ENCODE measurements at places on chromosomes 2 and 18.

- no peak for DNase-seq
These were observed 11.6 kb downstream of the NOSTRIN start for GRCh38 chr2:168814046-168814445.

DNA sequence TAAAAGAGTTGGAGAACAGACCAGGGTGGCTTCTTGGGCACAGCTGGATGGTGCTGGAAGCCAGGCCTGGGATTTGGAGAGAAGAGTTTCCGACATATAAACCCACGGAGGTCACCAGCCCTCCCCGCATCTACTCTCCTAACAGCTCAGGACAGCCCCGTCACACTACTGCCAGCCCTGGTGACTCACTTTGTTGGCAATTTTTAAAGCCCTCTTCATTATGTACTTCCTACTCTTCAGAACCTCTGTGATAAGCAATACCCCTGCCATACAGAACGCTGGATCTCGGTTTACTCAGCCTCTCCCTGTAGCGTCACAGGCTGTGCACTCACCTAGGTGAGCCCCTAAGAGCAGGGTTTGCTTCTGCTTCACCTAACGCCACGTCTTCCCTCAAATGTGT, 48.1 kb downstream of the ID2 start:
- no peak for DNase-seq

- DNase-seq = no peak
These were observed 50.4 kb downstream of the CLIP4 start for GRCh38 chr2:29165362-29166241.

DNA sequence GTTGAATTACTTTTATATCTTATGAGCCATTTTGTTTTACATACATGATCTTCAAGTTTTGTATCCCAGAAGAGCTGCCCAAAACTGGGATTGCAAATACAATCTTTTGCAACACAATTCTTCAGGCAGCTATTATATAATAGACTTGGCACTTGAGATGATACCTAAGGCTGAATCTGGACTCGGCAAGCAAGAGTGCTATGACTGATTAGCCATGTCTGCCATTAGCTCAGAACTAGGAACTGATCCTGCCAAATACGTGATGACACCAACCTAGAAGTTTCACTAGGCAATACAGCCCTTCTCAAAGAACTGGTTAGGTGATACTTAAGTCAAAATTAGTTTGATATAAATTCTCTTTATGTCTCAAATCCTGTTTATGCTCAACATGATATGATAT, 619.6 kb downstream of the CPS1 start:
- DNase-seq = no peak

- no peak for DNase-seq
These were observed 9.7 kb downstream of the ECEL1 start for GRCh38 chr2:232477751-232478510.

- DNase-seq = no peak
These were observed 122.0 kb upstream of the APCDD1 start for GRCh38 chr18:10332452-10332851.

DNA sequence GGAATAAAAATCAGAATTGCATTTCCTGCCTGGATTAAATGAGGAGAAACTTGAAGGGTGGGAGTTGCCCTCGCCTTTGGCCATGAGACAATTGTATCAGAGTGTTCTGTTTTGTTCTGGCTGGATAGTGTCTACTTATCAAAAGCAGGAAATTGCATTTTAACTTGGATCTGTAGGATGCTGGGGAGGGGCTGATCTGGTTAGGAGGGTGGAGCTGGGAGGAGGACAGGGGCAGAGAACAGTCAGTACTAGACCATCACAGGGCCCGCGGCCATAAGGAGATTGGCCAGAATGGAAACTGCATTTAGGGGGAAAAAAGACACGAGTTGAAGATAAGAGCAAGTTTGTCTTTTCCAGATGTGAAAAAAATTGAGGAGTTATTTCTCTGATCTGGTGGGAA, 199.1 kb upstream of the POU3F3 start:
- DNase-seq = no peak

- no peak for DNase-seq
These were observed 295.0 kb upstream of the ZNF521 start for GRCh38 chr18:25646971-25647370.

GRCh38 chr2:127681288-127681804, 6.0 kb upstream of the LIMS2 start:
- DNase-seq = no peak

DNA sequence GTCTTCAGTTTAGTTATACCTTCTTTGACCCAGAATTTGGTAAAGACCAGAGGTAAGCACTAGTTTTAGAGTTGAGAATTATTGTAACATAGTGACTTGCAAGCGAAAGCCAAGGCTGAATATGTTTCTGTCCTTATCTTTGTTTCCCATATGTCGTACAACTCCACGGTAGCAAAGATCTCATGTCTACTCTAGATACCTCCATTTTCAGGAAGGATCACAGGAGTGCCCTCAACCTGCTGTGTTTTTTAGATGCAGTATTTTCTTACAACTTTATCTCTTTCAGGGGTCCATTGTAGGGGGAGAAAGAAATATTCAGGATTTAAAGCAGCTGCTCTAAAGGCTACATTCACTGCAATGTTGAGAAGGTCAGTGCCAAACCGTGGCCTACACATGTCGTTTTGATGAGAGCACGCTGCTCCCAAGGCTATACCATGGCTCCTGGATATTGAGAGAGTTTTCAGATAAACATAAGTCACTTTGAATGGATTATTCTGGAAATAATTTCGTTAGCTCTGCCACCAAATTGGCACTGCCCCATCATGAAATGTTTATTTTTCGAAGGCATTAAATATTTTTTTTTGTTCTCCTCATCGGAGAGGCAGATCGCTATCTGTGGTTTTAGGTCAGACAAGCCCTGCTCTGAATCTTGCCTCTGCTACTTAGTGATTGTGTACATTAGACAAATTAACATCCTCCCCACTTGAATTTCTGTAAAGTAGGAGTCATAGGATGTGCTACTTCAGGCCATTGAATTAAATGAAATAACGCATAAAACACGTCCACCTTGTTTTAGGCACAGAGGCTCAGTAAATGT, 2.1 kb downstream of the RHBDD1 start:
- DNase-seq = no peak

DNA sequence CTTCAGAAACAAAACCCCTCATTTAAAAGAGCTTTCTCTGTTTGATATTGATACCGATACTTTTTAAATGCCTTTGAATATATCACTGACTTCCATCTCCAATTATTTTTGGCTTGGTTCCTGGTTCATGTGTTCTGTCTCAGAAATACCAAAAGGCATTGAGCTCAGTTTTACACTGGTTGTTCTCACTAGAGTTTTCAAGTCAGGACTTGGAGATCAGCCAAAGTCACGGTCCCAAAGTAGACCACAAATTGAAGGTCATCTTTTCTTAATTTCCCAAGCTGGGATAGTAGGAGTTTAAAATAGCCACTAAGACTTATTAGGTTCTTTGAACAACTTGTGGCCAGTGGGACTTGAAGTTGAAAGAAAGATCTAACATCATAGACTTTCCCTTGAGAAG, 24.2 kb downstream of the DHRS9 start:
- no peak for DNase-seq

DNA sequence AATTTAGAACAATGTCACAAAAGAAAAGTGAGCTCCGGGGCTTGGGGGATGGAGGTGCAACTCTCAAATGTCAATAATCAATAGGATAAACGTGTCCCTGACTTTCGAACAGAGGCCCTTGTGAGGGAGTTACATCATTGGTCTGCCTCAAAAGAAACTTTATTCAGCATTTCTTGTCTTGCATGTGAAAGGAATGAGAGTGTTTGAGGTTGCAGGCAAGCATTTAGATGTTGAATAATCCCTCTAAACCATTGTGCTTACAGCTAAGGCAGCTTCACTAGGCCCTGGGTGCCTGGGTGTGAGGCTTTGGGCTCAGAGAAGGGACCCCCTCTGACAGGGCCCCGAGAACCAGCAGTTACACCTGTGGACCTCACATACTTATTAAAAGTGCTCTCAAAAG, 28.6 kb upstream of the FHL2 start:
- DNase-seq = no peak

DNA sequence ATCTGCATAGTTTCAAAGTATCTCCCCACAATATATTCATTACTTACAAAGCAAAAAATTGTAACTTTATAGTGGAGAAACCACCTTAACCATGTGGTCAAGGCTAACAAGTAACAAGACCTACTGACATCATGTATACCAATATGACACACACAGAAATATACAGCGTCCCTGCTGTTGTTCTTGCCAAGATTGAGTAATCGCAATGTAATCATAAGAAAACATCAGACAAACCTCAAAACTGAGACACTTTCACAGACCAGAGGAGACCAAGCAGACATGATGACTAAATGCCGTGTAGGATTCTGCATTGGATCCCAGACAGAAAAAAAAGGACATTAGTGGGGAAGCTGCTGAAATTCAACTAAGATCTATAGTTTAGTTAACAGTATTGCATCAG, 123.0 kb downstream of the ACAA2 start:
- no peak for DNase-seq

DNA sequence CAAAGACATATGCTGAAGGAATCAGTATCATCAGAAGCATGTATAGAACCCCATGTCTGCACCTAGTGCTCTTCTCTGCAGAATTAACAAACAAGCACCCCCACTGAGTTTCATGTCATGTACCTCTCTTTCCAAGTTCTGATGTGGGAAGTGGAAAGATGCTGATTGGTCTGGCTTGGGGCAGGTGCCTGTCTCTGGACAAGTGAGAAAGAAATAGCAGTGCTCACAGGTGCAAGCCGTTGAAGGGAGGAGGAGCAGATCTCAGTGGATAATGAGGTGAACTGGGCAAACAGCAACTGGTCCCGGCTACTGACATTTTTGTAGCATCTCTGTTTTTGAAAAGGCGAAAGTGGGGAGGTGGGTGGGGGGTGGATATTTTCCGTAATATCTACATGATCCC, 17.5 kb upstream of the ACVR1 start:
- DNase-seq = no peak

- no peak for DNase-seq
These were observed 755 bp downstream of the SPAST start for GRCh38 chr2:32064021-32064601.

- no peak for DNase-seq
These were observed 188.7 kb upstream of the KLHL14 start for GRCh38 chr18:32961538-32961937.

GRCh38 chr2:232333361-232334135, 45.0 kb upstream of the ALPP start:
- no peak for DNase-seq

DNA sequence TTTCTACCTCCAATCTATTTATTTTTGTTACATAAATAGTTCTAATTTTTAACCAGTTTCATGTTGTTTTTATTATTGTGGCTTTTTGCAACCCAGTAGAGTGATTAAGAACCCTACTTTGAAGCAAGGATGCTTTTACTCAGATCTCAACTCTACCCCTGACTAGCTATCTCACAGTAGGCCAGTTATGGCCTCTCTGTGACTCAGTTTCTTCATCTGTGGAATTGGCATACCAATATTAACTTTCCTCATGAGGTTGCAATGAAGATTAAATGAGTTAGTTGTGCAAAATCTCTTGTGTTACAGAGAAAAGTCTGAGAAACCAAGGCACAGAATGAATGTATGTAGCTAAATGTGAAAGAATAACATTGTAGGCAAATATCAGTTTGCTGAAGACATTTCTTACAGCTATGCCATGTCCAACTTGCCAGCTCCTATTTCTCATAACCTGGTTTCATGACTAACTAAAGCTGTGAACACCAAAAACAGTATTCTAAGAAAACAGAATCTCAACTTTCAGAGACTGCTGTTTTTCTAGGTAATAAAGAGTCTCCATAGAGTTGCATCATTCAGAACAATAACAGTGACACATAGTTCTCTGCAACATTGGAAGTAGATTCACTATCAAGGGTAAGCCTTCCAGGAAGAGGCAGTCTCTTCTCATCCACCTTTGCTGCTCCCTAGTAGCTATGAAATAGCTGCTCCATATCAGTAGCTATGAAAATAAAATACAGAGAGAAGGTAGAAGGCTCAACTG, 33.2 kb upstream of the CYTIP start:
- DNase-seq = no peak

DNA sequence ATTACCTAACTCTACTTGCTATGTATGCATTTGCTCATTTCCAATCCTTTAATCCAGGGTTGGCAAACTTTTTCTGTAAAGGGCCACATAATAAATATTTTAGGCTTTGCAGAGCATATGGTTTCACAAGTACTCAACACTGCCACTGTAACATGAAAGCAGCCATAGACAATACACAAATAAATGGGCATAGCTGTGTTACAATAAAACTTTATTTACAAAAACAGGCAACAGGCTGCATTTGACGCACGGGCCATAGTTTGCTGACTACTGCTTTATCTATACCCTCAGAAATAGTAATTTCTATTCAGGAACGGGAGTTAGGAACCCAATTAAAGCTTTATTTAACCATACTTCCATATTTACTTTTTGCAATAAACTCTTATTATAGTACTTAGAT, 138.7 kb downstream of the DHRS9 start:
- DNase-seq = no peak

DNA sequence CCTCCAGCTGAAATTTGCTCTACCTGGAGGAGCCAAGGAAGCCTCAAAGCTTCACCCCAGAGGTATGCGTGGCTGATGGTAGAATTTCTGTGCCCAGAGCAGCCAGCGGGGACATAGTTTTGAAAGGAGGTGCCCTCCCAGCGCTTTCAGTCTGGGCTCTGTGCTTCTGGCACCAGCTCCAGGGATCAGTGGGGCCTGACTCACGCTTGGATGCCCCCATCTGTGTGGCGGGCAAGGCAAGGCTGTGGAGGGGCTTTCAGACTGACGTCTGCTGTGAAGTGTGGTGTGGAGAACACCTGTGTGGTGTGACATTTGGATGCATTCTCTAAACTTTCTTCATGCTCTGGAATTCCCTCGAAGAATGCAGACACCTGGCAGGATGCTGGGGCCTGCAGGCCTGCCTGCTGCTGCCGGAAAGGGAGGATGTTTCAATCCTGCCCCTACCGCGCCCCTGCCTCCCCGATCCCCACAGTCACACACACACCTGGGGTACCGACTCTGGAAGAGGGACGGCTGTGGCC, 84.1 kb downstream of the CTIF start:
- DNase-seq = no peak

GRCh38 chr2:44237221-44237620, 38.1 kb upstream of the SLC3A1 start:
- peak; percentile 18 for DNase-seq

GRCh38 chr2:173216051-173216450, 138.6 kb upstream of the CDCA7 start:
- no peak for DNase-seq

- DNase-seq = no peak
These were observed 45.1 kb downstream of the RNU4ATAC start for GRCh38 chr2:121575800-121576199.

DNA sequence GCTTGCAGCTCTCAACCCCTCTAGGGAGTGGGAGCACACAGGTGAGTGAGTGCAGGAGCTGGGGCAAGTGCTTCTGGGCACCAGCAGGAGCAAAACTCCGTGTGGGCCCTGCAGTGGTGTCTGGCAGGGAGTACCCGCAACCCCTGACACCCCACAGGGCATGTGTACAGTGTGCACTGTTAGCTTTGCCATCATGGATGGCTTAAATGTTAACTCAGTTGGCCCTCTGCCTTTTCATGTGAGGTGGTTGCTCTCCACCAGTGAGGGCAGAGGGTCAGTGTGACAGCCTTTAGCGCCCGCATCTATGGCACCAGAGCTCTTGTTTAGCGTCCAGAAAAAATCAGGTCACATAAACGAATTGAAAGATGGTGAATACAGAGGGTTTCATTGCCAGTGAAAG, 92.7 kb downstream of the TPGS2 start:
- DNase-seq = no peak

- DNase-seq = no peak
These were observed 256.6 kb upstream of the ACVR2A start for GRCh38 chr2:147588191-147588590.

Data from GM12891 (cell line).